NCI-H1694 treated with DMSO at 0.1 percent for 48 hours (cell line): ENCODE measurements at places on chromosomes 13 and 19.

- no peak for DNase-seq
Observed at GRCh38 chr19:32651729-32652140, 23.2 kb downstream of the ANKRD27 start.

DNA sequence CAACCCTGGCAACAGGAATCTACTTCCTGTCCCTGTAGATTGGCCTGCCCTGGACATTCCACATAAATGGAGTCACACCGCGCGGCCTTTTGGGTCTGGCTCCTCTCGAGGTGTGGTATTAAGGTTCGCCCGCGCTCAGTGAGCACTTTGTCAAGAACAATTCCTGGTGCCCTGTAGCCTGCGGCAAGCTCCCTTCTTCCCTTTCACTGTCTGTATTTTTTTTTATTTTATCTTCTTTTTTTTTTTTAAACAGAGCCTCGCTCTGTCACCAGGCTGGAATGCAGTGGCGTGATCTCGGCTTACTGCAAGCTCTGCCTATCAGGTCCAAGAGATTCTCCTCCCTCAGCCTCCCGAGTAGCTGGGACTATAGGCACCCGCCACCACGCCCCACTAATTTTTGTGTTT, 28.3 kb downstream of the PEX11G start:
- DNase-seq: no peak

GRCh38 chr13:64477146-64477545, 2753.0 kb downstream of the PCDH9 start:
- no peak for DNase-seq

DNA sequence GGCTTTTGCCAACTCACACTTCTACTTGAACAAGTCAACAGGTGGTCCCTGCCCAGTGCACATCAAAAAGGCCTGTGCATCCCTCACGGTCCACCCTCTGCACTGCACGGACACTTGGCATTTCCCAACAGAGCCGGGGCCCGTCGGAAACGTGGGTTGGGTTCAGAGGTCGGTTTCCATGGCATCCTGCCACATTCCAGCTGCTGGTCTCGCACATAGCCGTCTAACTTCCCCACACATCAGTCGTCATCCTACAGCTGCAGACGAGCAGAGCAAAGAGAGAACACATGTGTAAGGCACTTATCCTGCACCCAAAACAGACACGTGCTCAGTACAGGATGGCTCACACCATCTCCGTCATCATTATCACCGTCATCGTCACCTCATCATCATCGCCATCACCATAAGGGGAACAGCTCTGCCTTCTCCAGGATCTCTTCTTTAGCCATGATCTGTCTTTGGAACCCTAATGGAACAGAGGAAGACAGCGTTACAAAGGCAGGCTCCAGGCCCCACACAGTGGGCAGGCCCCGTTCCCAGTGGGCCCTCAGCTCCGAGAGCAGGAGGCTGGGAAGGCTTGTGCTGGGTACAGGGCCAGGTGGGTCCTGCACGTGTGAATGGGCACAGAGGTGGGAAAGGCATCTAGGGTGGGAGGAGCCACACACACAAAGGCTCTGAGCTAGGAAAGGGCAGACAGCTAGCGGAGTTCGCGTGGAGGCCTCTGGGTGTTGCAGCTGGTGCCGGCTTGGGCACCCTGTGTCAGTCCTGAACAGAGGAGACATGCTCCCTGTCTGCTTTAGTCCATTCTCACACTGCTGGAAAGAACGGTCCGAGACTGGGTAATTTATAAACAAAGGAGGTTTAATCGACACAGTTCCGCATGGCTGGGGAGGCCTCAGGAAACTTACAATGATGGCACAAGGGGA, 170.8 kb upstream of the SOX1 start:
- no peak for DNase-seq

- no peak for DNase-seq
Observed at GRCh38 chr13:43487461-43487860, 299.3 kb downstream of the ENOX1 start.

DNA sequence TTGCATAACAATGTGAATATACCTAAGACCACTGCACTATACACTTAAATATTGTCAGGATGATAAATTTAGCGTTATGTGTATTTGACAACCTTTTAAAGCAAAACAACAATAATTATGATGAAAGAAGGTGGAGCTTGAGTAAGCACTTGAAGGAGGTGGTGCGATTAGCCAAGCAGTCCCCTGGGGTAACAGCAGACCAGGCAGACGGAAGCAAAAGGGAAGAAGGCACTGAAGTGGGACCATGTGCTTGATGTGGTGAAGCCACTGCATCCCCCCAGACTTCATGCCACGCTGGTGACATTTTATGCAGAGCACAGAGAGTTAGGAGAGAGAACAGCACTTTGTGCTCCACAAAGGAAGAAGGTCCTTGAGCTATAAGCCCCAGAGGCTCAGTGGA, 58.3 kb upstream of the ZNF507 start:
- no peak for DNase-seq

GRCh38 chr19:1913781-1914577, 8.8 kb downstream of the ADAT3 start:
- no peak for DNase-seq

- no peak for DNase-seq
Observed at GRCh38 chr19:1567848-1568227, 287 bp downstream of the MEX3D start.

- no peak for DNase-seq
Observed at GRCh38 chr13:111949311-111949710, 117.6 kb upstream of the SOX1 start.

DNA sequence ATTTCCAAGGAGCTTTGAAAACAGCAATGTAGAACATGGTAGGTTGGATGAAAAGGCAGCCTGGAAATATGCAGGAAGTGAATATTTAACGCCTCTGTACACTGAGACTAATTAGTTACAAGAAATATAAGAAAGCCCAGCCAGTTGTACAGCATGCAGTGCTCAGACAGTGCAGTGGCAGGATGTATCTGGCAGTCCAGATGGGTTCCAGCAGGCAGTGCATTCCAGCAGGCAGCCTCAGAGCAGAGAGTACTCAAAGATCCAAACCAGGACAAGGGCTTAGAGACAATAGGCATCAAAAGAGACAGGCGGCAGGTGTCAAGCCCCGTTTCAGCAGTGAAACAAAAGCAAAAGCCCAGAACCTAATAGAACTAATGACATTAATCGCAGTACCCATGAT, 2776.3 kb downstream of the PCDH9 start:
- no peak for DNase-seq

GRCh38 chr13:19182536-19182935, 912 bp upstream of the TUBA3C start:
- DNase-seq: no peak

DNA sequence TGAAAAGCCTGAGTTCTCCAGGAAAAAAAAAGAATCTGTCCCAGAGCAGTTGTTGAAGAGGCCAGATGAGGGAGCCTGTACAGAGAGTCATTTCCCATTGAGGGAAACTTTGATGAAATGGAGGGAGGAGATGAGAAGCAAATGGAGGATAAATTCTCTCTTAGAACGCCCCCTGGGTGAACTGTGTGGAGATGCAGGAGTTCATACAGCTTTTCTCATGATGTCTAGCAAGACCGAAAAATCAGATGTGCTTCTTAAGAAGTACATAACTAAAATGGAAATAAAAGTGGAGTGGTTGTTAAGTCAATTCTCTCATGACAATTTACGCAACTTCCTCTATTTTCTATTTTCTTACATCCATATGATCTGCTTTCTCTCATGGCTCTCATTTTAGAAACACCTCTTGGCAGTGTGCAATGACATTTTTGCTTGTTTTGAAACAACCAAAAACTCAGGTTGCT, 1263.1 kb downstream of the PCDH9 start:
- no peak for DNase-seq

GRCh38 chr19:42480335-42481095, 37.8 kb upstream of the CXCL17 start:
- DNase-seq: no peak

DNA sequence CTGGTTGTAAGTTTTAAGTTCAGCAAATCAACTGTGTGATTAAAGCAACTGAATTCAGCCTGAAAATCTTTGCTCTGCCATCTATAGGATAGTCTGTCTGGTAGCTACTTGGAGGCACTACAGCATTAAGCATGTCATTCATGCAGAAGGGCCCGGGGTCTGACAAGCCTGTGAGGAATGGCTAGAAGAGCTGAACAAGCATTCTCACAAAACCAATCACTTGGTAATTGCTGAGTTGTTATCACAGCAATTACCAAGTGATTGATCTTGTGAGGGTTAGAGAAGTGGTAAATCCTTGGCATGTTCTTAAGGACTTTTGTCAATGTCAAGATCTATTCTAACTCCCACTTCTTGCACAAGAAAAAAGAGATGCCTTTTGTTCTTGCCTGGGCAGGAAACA, 356.1 kb downstream of the FGF14 start:
- no peak for DNase-seq

DNA sequence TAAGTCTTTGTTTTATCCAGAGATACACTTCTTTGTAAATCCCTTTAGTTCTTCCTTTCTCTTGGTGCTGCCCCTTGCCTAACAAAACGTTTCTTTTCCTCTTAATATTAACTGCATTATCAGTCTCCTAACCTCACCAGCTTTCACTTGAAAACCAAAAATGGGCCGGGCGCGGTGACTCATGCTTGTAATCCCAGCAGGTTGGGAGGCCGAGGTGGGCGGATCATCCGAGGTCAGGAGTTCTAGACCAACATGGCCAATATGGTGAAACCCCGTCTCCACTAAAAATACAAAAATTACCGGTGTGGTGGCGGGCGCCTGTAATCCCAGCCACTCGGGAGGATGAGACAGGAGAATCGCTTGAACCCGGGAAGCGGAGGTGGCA, 329.8 kb upstream of the MIR17HG start:
- DNase-seq: no peak

DNA sequence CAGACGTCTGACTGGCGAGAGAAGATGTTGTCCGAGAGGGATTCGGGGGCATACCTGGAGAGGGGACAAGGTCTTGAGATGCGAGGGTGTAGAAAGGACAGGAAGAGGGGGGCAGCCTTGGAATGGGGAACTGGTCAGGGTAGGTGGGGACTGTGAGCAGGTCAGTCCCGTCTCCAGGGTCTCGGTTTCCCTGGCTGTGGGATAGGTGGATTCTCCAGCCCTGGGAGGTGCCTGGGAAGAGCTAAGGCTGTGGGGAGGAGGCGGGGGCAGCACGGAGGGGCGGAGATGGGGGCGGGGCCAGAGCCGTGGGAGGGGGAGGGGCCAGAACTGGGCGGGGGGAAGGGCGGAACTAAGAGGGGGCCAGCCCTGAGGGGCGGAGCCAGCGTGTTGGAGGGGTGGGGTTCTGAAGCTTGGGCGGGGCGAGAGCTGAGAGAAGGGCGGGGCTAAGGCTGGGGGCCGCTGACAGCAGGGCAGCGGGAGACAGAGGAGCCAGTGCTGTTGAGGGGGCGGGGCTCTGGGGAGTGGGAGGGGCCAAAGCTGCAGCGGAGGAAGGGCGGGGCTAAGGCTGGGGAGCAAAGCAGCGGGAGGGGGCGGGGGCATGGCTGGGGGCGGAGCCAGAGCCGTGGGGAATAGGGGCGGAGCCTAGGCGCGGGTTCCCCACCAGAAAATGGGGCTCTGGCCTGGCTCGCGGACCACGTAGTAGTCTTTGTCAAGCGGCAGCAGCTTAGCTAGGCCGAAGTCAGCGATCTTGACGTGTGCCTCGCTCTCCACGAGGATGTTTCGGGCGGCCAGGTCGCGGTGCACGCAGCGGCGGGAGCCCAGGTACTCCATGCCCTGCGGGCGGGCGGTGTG, 9.5 kb upstream of the INSL3 start:
- DNase-seq: peak; percentile 41
